ENCODE measurements at places on chromosomes 6 and 20.

DNA sequence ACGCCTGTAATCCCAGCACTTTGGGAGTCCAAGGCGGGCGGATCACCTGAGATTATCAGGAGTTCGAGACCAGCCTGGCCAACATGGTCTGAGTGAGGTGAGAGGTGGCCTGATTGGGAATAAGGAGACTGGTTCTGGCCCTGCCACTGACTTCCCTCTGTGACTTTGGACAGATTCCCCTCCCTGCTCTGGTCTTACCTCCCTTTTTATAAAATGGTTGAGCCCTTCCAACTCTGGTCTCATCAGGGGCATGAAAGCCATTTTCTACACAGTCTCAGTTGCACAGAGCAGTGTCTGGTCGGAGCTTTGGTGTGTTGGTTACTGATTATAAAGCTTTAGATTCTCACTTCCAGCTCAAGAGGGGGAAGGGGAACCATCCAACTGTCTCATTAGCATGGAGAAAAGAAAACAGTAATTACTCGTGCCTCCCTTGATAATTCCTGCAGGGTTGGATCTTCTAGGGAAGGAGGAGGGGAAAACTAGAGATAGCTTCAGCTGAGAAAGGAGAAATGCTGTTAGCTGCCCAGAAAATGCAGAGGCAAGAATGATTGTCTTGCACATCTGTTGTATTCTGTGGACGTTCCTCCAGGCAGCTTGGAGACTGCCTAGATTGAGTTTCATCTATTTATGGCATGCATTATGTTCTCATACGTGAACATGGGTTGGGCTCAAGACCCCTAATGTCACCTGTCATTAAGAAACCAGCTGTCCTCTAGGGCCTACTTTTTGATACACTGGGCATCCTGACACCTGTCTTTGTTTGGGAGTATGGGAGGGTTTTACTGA, 30.4 kb downstream of the RALY start:
- no peak for DNase-seq

- DNase-seq: no peak
Observed at GRCh38 chr6:124389127-124389526, 573.1 kb upstream of the RNF217 start.

GRCh38 chr20:42181064-42181463, 562.9 kb upstream of the CHD6 start:
- no peak for DNase-seq

DNA sequence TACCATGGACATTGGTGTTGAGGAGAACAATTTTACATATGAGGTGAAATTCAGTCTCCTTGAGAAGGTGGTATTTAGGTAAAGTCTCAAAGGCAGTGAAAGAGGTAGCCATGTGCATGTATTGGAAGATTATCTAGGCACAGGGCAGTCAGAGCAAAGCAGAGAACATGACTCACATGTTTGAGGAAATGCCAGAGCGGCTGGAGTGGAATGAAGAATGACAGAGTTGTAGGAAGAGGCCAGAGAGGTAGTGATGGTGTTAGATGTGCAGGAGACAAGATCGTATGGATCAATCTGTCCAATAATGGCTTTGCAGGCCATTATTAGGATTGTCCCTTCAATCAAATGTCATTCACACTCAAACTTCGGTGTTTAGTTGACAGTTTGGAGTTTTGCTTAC, 449.4 kb upstream of the PTCHD4 start:
- DNase-seq: no peak

DNA sequence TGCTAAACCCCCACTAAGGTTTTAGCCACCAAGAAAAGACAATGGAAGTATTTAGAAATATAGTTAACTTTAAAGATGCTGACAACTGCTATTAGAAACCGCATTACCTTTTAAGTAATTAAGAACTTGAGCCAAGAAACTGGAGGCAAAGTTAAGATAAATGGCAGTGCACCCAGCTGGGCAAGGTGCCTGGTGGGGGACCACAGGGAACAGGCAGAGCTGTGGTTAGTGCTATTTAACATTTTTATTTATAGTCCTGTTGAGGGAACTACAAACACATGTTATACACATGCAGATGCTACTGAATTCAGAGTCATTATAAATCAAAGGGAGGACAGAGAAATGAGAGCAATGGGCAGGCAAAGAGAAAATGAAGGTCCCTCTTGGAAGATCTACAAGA, 447.9 kb downstream of the TFAP2B start:
- no peak for DNase-seq

DNA sequence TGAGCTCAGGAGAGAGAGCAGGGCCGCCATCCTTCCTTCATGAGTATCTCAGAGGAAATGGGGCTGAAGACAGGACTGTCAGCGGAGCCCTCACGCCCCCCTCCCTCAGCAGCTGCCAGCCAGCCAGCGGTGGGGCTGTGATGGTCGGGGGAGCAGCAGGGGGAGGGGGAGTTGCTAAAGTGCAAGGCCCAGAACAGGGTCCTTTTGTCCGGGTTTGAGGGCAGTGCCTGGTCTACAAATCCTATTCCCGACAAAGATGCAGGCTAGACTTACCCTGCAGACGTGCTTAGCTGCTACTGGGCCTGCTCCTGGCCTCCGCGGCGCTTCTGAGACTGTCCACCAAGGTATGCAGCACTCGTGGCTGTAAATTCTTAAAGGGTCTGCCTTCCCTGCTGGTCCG, 593.4 kb upstream of the CDH4 start:
- no peak for DNase-seq

DNA sequence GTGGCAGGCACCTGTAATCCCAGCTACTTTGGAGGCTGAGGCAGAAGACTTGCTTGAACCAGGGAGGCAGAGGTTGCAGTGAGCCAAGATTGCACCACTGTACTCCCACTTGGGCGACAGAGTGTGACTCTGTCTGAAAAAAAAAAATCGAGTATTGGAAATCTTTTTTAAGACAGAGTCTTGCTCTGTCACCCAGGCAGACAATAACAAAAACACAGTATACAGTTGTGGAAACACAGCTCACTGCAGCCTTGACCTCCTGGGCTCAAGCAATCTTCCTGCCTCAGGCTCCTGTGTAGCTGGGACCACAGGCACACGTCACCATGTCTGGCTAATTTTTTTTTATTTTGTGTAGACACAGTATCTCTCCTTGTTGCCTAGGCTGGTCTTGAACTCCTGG, 15.0 kb downstream of the NANP start:
- DNase-seq: no peak

All from LNCaP clone FGC (cell line).